ENCODE measurements at places on chromosomes 4 and X.

DNA sequence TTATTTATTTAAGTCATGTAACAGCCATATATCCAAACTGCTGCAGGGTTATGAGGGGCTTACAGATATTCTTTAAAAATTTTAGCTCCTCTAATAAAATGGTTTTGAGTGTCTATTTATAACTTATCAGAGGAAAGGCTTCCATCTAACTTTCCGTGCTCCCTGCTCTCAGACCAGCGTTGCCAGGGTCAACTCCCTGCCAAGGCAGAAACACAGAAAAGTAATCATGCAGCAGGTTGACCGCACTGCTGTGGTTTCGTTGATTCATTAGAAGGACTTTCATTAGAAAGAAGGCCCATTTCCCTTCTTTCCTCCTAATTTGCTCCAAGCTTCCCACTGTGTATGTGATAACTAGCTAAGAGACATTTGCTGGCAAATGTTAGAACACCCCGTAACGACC lies 33.9 kb downstream of the BCLAF3 start:
- DNase-seq = peak; percentile 2

GRCh38 chr4:172845281-172845680 lies 323.3 kb upstream of the GALNT7 start:
- DNase-seq = no peak

- no peak for DNase-seq
Observed at GRCh38 chrX:154349359-154349935, 25.0 kb downstream of the FLNA start.

GRCh38 chr4:55980725-55981124 lies 32.0 kb downstream of the CEP135 start:
- no peak for DNase-seq

GRCh38 chr4:125331116-125331515 lies 16.4 kb downstream of the FAT4 start:
- DNase-seq = no peak

DNA sequence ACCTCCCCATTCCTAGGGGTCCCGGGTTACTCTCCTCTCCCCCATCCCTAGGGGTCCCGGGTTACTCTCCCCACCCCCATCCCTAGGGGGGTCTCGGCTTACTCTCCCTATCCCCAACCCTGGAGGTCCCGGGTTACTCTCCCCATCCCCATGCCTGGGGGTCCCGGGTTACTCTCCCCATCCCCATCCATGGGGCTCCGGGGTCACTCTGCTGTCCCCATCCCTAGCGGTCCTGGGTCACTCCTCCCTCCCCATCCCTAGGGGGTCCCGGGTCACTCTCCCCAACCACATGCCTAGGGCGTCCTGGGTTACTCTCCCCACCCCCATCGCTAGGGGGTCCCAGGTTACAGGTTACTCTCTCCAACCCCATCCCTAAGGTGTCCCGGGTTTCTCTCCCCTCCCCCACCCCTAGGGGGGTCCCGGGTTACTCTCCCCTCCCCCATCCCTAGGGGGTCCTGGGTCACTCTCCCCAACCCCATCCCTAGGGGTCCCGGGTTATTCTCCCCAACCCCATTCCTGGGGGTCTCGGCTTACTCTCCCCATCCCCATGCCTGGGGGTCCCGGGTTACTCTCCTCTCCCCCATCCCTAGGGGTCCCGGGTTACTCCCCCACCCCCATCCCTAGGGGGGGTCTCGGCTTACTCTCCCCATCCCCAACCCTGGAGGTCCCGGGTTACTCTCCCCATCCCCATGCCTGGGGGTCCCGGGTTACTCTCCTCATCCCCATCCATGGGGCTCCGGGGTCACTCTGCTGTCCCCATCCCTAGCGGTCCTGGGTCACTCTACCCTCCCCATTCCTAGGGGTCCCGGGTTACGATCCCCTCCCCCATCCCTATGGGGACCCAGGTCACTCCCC lies 821 bp downstream of the ASMTL start:
- no peak for DNase-seq

Data from AG09309 (cell line).